ENCODE measurements at places on chromosomes 1 and 21.

DNA sequence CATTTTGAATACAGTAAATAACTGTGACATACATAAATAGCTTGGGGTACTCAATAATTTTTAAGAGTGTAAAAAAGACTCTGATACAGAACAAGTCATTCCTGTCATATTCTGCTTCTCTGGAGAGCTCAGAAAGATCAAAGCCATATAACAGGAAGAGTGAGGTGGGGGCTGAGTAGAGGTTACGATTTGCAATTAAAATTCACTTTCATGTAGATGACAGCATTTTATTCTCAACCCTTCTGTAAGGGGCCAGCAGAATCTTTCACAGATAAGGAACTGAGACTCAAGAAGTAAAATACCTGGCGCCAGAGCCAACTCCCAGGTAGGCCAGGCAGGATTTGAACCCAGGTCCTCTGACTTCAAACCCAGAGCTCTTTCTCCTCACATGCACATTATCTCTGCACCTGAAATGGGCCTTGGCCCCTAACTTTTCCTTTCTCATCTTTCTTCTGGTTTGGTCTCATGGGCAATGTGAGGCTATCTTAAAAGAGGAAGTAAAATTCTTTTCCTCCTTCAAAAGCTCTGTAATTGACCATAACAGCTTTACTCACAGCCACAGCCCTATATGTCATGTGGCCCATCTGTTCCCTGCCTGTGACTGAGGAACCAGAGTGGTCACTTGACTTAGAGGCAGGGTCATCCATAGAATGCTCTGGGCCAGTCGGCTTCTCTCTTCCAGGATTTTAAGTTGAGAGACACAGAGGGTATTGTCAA lies 80.9 kb upstream of the SYT6 start:
- DNase-seq = no peak

DNA sequence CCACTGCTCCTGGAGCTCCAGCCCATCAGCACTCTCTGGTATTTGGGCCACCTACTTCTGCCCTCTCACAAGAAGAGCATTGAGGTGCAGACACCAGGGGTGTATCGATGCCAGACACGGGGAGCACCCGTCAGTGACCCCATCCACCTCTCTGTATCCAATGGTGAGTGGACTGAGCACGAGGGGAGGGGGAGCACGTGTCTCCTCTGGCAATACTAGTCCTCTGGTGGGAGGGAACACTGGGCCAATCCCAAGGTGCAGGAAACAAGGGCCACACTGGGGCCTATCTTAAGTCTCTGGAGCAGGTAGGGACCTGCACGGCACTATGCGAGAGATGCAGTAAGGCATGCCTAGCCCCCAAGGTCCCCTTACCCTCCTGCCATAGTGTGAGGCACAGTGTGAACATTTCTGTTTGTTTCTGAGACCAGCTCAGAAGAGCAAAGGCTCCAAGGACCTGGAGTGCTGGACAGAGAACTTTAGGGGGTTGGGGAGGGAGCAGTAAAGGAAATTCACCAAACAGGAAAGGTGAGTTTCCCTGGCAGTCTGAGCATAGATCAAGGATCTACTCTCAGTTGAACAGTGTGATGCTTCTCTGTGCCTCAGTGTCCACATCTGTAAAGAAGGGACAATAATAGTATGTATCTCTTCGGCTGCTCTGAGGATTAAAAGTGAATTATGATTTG lies 2.3 kb downstream of the FCRLB start:
- no peak for DNase-seq

GRCh38 chr1:212667223-212668139 lies 32.2 kb downstream of the BATF3 start:
- DNase-seq = no peak

- DNase-seq = no peak
Observed at GRCh38 chr1:101816262-101816661, 180.5 kb downstream of the OLFM3 start.

- no peak for DNase-seq
Observed at GRCh38 chr1:22115286-22115685, 27.6 kb downstream of the WNT4 start.

GRCh38 chr1:184388319-184388889 lies 1.6 kb downstream of the C1orf21 start:
- no peak for DNase-seq

- no peak for DNase-seq
Observed at GRCh38 chr1:230191079-230191804, 124.2 kb downstream of the GALNT2 start.

DNA sequence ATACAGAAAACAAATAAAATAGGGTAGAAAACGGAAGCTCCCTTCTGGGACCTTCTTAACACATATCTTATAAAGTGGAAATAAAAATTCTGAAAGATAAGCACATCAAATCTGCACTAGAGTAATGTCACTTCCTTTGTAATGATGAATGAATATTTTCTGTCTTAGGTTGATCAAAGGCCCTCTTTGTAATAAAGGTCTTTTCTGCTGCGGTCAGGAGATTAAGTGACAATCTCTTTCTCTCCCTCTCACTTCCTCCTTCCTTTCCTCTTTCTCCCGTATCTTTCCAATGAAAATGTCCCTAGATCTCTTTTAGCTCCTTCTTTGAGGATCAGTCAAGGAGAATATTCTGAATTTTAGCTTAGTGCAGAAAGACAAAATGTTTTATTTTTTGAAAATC lies 33.8 kb downstream of the TMCO1 start:
- DNase-seq = no peak

GRCh38 chr1:236868625-236869467 lies 73.8 kb downstream of the MTR start:
- no peak for DNase-seq

DNA sequence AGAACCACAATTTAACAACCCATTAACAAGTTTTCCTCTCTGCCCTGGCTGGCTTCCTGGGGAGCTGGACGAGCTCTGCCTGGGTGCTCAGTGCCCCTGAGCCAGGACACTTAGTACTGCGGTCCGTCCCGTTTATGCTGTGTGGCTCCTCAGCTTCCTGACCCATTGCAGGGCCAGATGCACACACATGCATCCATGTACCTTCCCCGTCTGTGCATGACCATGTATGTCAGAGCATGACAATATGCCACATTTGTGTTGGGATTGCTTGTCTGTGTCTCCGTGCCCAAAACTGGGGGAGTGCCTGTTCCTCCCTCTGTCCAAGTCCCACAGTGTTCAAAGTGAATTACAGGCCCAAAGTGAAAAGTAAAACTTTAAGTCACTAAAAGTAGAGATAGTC lies 9.7 kb upstream of the TFF3 start:
- no peak for DNase-seq

- no peak for DNase-seq
Observed at GRCh38 chr1:59429656-59430055, 132.8 kb downstream of the FGGY start.

GRCh38 chr21:33729641-33730040 lies 87.3 kb downstream of the ITSN1 start:
- DNase-seq = no peak
